Activated CD8-positive, alpha-beta memory T cell treated with anti-CD3 and anti-CD28 coated beads for 48 hours (primary cell): ENCODE measurements at places on chromosomes 7 and 10.

DNA sequence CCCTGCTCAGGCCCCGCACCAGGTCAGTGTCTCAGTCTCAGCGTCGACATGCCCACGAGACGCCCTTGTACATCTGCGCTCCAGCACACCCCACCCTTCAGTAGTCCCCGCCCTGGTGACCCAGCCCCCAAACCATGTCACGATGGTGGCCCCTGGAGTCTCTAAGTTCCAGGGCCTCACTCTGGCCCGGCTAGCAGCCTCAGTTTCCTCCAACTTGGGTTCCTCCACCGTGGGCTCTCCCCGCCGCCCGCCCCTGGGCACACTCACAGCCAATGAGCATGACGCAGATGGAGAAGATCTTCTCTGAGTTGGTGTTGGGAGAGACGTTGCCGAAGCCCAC, 27.0 kb downstream of the KCNH2 start:
- no peak for DNase-seq

- no peak for DNase-seq
Observed at GRCh38 chr7:69631131-69631530, 32.9 kb downstream of the AUTS2 start.

DNA sequence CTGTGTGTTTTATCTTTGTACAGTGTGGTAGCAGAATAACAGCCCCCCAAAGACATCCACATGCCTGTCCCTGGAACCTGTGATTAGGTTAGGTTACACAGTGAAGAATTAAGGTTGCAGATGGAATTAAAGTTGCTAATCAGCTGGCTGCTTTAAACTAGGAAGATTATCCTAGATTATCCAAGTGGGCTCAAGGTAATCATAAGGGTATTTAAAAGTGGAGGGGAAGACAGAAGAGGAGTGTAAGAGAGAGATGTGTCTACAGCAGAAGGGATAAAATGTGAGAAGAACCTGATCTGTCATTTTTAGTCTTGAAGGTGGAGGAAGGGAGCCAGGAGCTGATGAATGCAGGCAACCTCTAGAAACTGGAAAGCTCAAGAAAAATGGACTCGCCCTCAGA, 117.6 kb downstream of the ARHGAP22 start:
- DNase-seq: no peak

- DNase-seq: no peak
Observed at GRCh38 chr7:151768805-151769187, 108.1 kb downstream of the PRKAG2 start.

DNA sequence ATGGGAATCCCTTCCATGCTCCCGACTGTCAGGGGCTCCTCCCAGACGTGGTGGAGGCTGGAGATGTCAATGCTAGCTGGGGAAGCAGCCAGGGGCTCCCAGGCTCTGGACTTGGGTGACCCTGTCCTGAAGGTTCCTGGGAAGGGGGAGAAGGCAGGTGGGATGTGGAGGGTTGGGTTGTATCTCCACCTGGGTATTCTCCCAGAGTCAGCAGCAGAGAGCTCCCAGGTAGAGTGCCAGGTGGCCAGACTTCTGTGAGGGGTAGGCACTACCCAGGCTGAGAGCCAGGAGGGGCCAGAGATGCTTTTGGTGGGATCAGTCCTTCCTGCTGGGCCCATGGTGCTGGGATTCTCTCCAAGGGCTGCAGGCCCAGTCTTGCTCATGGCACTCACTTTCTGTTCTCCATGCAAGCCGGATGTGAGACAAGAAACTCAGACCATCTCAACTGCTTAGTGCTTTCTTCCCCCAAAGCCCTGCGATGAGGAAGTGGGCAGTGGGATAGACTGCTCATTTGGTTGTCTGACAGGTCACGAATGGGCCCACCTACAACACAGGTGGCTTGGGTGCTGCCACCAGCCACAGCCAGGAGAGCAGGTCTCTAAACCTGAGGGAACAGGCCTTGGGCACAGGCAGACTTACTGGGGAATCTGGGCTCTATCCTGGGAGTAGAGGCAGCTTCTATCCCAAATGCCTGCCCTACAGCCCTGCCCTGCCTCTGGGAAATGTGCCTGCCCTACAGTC, 52.5 kb upstream of the CAMK2B start:
- DNase-seq: no peak

GRCh38 chr7:68176974-68177373, 1180.3 kb downstream of the TYW1 start:
- no peak for DNase-seq

GRCh38 chr10:6065835-6066234, 3.7 kb upstream of the IL2RA start:
- DNase-seq: no peak

DNA sequence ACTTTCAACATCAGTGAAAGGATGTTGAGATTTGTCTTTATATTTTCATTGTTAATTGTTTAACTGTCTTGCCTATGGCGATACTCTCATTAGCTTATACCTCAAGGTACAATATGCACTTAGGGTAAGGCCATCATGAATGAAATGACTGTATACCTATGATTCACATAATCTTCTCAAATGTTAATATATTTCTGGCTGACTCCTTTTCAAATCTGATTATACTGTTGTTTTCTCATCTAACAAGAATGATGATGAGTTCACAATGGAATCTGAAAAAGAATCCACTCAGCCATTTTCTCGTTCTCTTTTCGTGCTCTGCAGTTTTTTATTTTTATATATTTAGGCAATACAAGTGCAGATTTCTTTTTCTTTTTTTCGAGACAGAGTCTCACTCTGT, 159.1 kb downstream of the ARHGAP12 start:
- no peak for DNase-seq

GRCh38 chr10:110775020-110775375, 96.7 kb upstream of the PDCD4 start:
- no peak for DNase-seq

DNA sequence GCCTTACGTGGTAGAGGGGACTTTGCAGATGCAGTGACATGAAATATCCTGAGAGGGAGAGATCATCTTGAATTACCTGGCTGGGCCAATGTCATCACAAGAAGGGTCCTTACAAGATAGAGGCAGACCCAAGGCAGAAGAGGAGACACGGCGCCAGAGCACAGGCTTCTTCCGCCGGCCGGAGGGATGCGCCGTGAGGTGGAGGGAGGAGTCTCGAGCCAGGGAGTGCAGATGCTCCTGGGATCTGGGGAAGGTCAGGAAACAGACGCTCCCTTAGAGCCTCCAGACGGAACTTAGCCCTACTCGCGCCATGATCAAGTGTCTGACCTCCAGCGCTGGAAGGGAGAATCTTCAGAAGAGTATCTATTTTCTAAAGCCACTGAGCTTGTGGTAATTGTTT, 304.8 kb downstream of the GLRX3 start:
- no peak for DNase-seq

DNA sequence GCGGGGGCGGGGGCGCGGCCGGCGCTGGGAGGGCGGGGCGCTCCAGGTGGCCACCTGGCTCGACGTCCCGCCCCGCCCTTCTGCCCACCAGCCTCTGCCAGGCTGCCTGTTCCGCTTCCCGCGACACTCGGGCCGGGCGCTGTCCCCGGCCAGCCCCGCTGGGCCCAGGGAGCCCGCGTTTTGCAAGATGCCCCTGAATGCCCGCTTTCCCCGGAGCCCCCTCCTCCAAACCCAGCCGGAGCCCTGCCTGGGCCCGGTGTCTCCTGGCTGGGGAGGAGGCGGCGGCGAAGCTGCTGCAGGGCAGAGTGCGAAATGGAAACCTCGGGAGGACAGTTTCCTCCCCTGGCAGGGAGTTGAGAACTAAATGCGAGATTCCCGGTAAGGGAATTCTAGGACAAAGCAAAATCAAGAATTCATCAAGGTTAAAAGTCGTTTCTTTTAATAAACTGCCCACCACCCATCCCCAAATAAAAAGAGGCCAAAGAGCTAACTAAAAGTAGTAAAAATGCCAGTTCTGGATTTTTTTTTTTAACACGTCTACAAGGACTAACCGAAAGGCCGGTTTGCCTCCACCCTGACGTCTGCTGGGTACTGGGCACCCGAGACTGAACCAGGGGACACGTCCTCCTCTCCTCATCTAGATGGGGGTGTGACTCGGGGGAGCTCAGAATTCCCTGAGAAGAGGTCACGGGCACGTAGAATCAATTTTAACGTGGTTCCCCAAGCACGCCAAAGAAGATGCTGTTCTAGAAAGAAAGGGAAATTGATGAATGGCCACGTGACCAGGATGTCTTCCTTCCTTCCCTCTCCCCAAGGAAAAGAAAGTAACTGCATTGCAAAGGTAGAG, 200.4 kb upstream of the NFE2L3 start:
- no peak for DNase-seq

GRCh38 chr10:34249634-34250033, 565.5 kb downstream of the PARD3 start:
- DNase-seq: no peak

GRCh38 chr7:133932591-133932990, 194.5 kb upstream of the LRGUK start:
- no peak for DNase-seq

DNA sequence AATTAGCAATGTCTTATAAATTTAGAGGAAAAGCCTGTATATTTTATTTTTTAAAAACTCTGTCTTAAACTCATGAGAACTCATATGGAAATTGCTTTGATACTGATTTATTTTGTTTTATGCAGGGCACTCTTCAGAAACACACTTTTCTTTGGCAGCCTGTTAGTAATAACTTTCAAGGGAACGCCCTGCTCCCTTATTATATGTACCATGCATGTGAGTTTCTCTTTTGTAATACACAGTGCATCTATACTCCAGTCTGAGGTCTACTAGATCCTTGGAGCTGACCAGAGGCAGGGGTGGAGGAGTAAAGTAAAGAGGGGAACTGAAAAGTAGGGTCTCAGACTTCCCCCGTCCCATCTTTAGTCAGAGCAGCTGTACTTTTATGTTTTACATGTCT, 40.2 kb downstream of the GPR85 start:
- DNase-seq: no peak

- DNase-seq: no peak
Observed at GRCh38 chr7:88311675-88312036, 5.0 kb upstream of the STEAP4 start.

DNA sequence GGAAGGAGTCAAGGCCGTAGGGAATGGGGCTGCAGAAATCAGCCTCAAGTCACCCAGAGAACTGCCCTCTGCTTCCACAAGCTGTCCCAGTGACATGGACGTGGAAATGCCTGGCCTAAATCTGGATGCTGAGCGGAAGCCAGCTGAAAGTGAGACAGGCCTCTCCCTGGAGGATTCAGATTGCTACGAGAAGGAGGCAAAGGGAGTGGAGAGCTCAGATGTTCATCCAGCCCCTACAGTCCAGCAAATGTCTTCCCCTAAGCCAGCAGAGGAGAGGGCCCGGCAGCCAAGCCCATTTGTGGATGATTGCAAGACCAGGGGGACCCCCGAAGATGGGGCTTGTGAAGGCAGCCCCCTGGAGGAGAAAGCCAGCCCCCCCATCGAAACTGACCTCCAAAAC, 50.2 kb upstream of the PDCD4 start:
- DNase-seq: no peak

GRCh38 chr7:94431619-94432280, 37.1 kb downstream of the COL1A2 start:
- DNase-seq: no peak

DNA sequence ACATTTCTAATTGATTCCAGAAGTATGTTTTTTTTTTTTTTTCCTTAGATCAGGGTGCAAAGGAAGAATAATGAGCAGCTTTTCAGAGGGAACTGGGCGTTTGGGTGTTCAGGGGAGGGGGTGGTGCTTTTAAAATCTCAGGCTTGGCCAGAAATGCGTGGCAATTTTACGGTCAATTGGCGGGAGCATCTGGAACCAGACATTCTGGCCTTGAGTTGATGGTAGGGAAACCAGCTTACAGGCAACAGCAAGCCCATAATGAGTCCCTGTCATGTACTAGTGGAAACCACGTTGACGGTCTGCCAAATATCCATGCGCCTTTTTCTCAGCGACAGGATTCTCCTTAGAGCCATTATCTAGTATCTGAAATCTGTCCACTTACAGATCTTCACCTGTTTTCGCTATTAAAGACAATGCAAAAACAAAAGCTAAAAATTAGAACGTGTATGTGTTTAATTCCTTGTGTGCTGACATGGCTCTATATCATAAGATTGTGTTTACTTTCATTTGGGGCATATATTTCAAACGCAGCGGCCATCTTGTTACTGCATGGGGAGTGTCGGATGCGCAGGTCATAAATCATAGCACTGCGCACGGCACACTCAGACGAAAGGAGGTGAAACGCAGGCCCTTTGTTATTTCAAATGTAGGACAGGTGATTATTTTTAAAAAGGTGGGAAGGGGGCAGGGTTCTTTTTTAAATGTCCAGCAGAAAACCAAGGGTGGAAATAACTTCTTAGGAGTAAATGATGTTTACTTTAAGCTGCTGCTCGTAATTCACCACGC, 209.2 kb downstream of the AGMO start:
- DNase-seq: no peak

DNA sequence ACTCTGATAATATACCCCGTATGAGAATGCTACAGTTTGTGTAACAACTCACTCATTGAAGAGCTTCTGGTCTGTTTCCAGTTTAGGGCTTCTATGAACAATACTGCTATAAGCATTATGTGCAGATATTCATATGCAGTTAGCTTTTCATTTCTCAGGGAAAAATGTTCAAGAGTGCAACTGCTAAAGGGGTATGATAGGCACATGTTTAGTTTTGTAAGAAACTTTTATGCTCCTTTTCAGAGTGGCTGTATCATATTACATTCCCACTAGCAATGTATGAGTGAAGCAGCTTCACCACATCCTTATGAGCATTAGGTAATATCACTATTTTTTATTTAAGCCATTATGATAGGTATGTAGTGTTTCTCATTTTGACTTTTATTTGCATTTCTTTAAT, 182.6 kb upstream of the CXCL12 start:
- DNase-seq: no peak

- DNase-seq: no peak
Observed at GRCh38 chr7:50142425-50143017, 49.5 kb upstream of the ZPBP start.

DNA sequence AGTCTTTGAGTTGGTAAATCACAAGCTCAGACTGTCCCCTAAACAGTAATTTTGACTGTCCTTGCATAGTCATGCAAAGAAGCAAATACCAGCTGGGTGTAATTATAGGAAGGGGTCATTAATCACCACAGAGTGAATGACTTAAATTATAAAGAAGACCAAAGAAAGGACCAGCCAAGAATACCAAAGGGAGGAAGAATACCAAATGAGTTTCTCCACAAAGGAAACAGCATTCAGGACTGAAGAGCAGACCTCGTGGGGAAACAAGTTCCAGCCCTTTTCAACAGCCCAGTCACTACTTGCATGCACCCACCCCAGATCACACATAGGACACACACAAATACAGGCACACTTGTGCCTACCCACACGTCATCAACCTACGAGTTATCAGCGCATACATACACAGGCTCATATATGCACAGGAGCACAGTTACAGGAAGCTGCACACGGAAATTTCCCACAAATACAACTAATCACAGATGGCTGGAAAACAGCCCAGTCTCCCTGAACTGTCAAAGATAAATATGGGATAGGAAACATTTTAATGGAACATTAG, 77.6 kb downstream of the DENND2A start:
- no peak for DNase-seq
